ENCODE measurements at places on chromosomes 4 and X. TPM values are rescaled to one million over a fixed set of nuclear protein-coding genes. Genes with fewer than 3 reads are reported as not detected.

Gene HAND2
- not detected for total RNA-seq

Gene FSTL5
- total RNA-seq: not detected

Gene AKAP14
- 2.7 TPM for total RNA-seq

Gene TMSB15C
- total RNA-seq: 1.0 TPM

Gene HEPH
- total RNA-seq: 34.6 TPM

Gene CCNI
- total RNA-seq: 257 TPM

Gene PNMA5
- total RNA-seq: not detected

Gene VCX
- total RNA-seq: not detected

Gene TACC3
- 20.3 TPM for total RNA-seq

Gene BST1
- 20.8 TPM for total RNA-seq

Gene PLP2
- total RNA-seq: 241 TPM

Gene CT47B1
- not detected for total RNA-seq

Gene PDGFRA
- total RNA-seq: 50.3 TPM

Gene REST
- total RNA-seq: 38.7 TPM

Gene SETD7
- total RNA-seq: 48.1 TPM

Gene TCEAL7
- 8.2 TPM for total RNA-seq

Gene MAGEA2B
- total RNA-seq: not detected

Gene RAI2
- 17.3 TPM for total RNA-seq

Gene HMX1
- not detected for total RNA-seq

Gene GIMD1
- not detected for total RNA-seq

Gene COQ2
- 15.9 TPM for total RNA-seq
